ENCODE measurements at places on chromosomes 2 and 18.

- DNase-seq = no peak
Observed at GRCh38 chr18:76643996-76644395, 149.0 kb upstream of the ZNF516 start.

GRCh38 chr2:53646788-53647187 is 120.8 kb upstream of the CHAC2 start:
- no peak for DNase-seq

GRCh38 chr2:47520302-47520630 is 117.3 kb downstream of the MSH2 start:
- DNase-seq = peak; percentile 49

- no peak for DNase-seq
Observed at GRCh38 chr2:156653675-156654074, 217.5 kb downstream of the GPD2 start.

DNA sequence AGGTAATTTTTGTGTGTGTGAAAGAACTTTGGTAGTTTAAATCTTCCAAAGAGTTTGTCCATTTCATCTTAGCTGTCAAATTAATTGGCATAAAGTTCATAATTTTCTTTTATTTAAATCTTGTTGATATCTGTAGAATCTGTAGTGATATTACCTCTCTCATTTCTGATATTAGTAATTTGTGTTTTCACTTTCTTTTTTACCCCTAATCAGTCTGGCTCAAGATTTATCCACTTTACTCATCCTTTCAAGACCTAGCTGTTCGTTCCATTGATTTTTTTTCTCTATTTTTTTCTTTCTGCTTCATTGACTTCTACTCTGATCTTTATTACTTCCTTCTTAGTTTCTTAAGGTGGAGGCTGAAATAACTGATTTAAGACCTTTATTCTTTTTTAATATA is 142.5 kb upstream of the OTX1 start:
- DNase-seq = no peak

DNA sequence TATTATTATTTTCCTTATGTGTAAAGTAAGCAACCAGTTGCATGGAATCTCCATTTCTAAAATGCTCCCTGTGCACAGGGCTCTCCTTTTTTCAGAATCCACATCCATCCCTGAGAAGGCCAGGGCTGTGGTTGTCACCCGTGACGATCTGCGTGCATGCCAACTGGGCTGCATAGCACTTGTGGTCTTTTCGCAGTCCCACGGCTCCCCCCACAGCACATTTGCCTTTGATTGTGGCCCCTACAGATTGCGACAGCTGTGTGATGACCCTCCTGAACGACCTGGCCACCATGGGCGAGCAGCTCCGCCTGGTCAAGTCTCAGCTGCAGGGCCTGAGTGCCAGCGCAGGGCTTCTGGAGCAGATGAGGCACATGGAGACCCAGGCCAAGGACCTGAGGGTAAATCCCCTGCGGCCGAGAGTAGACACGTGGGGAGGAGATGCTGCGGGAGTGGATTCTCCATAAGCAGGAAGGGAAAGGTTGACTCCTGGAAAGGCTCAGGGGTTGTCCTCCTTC is 119.8 kb upstream of the TTC39C start:
- DNase-seq = no peak

GRCh38 chr18:79069717-79070151 is 540 bp downstream of the ATP9B start:
- no peak for DNase-seq

DNA sequence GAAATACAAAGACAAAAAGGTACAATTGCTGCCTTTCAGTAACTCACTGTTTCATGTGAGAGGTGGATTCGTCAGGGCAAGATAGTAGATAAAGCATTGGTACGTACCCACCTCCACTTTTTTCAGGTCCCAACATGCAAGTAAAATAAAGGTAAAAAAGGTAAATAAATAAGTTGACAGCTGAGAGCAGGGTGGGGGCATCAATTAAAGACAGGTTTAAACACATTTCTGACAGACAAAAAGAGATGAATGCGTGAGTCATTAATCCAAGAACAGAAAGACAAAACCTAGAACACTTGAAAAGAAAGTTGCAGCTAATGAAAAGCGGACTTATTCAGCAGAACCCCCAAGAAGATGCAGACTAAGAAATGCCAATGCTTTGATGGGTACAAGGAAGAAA is 979.6 kb upstream of the CDH2 start:
- no peak for DNase-seq

All from 8988T (cell line).